ENCODE measurements at places on chromosomes 3 and 15.

GRCh38 chr3:121601212-121601812, 8.1 kb downstream of the FBXO40 start:
- DNase-seq, result no peak

GRCh38 chr3:65551945-65552344, 486.8 kb downstream of the MAGI1 start:
- DNase-seq, result no peak

DNA sequence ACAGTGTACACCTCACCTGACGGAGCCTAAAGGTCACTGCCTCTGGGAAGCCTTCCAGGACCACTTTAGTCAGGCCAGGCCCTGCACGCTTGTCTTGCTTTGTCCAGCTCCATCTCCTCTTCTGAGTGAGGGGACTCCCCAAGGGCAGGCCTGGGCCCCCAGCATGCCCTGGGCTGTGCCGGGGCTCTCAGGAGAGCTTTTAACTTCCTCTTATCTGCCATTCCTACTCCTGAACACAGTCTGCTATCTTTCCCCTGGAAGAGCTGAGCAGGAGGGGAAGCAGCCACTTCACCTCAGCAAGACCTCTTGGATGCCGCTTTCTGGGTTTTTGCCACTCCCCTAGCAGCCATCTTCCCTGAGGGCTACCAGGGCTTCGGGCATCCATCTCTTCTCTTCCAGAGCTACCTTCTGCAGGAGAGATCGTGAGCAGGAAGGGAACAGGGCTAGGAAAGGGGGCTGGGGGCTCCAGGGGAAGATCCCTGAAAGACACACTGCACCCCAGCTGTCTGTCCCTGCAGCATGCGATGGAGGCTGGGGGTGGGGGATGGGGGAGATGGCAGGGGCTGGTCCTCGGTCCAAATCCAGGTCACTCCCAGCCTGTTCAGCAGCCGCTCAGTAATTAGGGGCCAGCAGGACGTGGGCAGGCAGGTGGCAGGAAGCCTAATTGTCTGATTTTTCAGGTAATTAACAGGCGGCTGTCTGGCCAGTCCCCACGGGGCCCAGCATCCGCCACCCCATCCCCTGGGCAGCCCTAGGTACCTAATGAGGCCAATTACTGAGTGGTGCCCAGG, 19.9 kb upstream of the RPL29 start:
- no peak for DNase-seq

DNA sequence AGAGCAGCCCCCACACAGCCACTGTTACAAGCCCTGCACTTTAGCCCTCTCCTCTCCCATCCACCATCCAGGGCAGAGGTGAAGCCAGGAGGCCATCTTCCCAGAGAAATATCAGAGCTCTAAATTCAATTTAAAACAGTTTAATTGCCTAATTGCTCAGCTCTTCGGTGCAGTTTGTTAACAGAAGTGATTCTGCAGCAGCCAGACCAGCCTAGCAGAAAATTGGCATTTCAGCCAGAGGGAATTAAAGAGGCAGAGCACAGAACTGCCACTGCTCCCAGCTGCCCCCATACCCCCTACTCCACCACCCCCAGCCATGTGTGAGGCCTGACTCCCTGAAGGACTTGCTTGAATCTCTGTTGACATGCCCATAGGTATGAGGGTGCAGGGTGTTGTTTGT, 38.5 kb downstream of the TPRA1 start:
- DNase-seq, result no peak

DNA sequence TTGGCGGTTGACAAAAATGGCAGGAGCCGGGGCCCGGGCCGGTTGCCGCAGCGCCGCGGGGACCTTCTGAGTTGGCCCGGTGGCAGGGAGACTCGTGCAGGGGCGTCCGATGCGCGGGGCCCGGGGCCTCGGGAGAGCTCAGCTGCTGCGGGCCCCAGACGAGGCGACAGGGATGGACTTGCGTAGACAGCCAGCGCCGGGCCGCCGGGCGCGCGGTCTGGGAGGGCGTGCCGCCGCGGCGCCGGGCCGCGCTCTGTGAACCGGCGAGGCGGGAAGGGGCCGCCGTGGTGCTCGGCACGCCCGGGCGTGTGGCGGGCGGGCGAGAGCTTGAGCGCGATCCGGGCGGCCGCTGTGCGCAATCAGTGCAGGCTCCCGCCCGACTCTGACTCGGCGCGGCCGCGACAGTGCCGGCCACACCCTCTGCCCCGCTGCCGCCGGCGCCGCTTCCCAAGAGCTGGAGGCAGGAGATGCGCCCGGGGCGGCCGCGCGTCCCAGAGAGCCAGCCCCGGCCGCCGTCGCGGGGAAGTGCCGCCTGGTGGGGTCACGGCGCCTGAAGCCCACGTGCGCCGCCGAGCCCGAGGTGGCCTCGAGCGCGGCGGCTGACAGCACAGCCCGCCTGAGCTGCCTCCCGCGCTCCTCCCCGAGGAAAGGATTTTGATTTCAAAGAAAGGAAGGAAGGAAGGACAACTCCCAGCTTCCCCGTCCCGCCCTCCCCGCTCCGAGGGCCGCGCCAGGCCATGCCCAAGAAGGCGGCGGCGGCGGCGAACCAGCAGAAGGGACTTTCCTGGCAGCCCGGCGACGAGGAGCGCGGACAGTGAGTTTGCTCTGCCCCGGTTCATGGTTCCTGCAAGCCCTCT, 657 bp downstream of the TLNRD1 start:
- no peak for DNase-seq

GRCh38 chr3:112498914-112499711, at the start of gene BTLA:
BTLA (minus strand) TSS chr3:112499472; CDS start chr3:112499358, 114 bp downstream.
- DNase-seq, result no peak

DNA sequence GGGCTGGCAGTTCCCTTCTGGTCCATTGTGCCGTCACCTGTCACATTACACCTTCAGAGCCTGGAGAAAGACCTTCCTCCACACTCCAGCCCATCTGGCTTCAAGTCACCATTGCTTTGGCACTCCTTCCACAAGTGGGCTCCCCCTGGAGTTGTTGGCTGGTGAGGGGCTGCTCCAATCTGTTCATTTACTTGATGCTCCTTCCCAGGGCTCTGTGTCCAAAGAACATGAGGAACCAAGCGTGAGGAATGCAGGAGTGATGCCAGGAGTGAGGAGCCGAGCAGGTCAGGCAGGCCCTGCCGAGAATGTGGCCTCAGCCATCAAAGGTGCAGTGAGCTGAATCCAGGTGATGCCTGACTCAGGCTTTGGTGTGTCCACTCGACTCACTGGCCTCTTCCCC, 57.2 kb downstream of the OXNAD1 start:
- DNase-seq, result no peak

GRCh38 chr3:12966847-12967605, 106.2 kb downstream of the IQSEC1 start:
- no peak for DNase-seq

DNA sequence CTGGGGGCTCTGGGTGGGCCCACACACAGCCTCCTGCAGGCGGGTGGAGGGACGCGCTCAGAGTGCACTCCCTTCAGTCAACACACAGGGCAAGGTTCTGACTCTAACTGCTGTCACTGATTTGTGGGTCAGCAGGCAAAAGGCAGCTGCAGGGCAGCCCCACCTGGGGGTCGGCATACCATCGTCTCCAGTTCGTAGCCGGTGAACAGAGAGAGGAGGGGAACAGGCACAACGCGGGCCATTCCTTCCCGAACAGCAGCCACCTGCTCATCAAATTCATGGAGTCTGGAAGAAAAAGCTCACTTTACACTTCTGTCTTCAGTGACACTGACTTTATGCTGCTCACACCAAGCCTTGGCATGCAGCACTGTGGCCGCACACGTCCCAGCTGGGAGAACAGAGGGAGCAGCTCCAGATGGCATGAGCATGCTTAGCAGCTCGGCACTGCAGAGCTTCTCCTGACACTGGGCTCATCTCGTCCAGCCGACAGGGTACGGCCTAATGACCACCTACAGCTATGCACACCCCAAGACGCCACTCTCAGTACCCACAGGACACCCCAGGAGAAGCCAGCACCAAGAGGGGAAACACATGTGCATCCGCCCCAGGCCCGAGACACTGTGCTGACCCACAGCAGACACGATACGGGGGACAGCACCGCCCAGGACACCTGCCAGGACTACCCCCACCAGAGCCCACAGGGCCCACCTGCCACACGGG, 14.4 kb upstream of the OCA2 start:
- DNase-seq, result no peak
